ENCODE measurements at places on chromosomes 11 and 22.

- no peak for DNase-seq
Observed at GRCh38 chr11:28793282-28793738, 685.1 kb downstream of the METTL15 start.

DNA sequence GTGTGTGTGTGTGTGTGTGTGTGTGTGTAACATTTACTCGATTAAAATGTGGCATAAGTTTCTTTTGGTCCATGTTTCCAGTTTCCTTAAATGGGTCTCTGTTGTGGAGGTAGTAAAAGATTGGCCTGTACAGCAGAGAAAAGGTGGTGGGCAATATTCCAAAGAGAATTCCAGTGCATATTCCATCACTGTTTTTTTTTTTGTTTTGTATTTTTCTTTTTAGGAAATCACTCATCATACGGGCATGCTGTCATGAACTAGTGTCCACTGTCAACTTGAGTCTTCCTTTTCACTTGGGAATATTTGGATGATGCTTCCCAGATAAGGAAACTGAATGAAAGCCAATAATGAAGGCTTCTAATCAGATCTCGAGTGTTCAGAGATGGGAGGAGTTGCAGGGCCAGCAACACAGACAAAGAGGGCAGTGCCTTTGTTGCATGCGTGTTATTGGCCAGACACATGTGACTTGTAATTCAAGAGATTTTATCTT, 95.2 kb upstream of the PDGFD start:
- DNase-seq: no peak

DNA sequence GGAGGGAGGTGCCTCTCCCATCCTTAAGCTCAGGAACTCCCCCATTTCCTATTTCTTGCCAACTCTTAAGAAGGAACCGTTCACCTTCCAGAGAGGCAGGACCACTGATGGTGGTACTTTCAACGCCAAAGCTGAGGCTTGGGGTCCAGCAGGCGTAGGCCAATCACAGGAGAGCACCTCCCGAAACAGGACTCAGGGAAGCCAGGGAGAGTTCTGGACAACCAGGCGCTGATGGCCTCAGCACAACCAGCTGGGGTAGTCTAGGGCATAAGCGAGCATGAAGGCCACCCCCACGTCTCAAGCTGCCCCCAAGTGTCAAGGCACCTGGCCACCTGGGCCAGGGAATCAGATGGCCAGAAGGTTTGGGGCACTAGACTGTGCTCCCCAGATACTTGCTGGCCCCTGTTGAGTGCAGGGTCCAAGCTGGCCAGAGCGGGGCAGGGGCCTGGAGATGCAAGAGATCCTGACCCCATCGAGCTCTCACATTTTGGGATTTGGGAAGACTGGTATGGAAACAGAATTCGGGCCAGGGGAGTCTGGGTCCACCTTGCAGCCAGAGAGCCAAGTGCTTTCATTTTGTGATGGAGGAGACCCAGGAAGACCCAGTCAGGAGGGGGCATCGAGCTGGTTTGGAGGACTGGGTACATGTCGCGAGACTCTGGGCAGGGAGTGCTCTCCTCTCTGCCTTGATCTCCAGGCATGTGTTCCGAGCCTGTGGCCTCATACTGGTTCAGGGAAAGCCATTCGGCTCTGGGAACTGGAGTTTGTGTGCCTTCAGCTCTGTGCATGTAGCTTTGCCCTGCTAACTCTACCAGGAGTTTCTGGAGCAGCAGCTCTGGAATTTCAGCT, 926 bp downstream of the CD6 start:
- no peak for DNase-seq

- DNase-seq: no peak
Observed at GRCh38 chr11:109697140-109697843, 275.3 kb downstream of the C11orf87 start.

GRCh38 chr22:35315141-35315854, 15.6 kb downstream of the TOM1 start:
- no peak for DNase-seq

DNA sequence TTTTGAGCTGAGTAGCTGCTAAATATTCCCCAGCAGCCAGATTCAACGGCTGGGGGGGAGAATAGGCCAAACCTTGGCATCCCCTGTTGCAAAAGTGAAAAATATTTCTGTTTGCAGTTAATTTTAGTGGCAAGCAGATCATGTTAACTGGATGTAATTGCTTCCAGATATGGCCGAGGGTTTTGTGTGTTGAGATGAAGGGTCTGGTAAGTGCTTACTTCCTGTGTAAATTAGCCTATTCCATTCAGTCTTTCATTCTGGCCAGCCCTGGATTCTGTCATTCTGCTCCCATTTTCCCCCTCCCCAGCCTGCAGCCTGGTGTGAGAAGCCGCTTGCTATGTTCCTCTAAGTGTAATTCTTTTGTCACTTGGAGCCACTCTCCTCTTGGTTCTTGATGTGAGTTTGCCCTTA, 17.4 kb downstream of the ZBTB16 start:
- no peak for DNase-seq

GRCh38 chr11:101438126-101438525, 145.7 kb downstream of the TRPC6 start:
- DNase-seq: no peak

DNA sequence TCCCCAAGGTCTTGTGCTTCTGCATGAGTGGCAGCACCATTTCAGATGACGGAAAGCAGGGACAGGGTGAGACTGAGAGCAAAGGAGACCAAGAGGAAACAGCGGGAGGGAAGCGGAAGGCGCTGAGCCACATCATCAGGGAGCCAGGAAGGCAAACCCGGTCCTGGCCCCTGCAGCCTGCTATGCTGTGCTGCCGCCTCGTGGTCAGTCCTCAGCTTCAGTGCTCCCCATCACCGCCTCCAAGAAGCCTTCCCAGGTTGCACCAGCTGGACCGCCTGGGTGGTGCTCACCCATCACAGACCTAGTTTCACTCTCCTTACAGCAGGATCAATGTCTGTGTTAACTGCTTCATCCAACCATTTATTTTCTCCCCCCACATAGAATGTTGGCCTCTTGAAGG, 73.0 kb upstream of the PHF21B start:
- DNase-seq: no peak

GRCh38 chr11:10518123-10518522, 22.9 kb downstream of the RNF141 start:
- no peak for DNase-seq

- no peak for DNase-seq
Observed at GRCh38 chr11:126391970-126392632, 36.6 kb downstream of the ST3GAL4 start.

DNA sequence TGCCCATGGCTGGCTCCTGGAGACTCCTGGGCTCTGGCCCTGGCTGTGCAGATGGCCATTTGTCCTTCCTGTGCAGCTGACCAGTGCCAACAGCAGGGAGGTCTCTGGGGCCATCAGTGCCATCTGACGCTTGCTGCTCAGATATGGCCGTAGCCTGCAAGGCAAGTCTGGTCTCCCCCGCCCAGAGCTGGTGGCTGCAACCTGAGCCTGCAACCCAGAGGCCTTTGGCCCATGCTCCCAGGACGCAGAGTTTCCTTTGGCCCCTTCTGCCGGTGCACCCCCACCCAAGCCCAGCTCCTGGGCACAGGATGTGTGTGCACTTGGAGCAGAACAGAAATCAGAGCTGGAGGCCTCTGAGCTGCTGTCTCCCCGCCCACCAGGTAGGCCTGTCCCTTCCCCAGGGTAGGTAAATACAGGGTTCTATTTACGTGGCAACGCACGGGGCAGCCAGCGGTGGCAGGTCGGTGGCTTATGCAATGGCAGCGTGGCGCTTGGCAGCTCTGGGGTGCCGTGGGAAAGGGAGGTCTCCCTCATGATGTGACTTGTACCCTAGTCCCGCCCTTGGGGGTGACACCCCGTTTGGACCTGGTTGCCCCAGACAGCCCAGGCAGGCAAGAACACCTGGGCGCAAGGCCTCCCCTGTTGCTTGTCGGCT, 21.0 kb upstream of the MYEOV start:
- DNase-seq: no peak

DNA sequence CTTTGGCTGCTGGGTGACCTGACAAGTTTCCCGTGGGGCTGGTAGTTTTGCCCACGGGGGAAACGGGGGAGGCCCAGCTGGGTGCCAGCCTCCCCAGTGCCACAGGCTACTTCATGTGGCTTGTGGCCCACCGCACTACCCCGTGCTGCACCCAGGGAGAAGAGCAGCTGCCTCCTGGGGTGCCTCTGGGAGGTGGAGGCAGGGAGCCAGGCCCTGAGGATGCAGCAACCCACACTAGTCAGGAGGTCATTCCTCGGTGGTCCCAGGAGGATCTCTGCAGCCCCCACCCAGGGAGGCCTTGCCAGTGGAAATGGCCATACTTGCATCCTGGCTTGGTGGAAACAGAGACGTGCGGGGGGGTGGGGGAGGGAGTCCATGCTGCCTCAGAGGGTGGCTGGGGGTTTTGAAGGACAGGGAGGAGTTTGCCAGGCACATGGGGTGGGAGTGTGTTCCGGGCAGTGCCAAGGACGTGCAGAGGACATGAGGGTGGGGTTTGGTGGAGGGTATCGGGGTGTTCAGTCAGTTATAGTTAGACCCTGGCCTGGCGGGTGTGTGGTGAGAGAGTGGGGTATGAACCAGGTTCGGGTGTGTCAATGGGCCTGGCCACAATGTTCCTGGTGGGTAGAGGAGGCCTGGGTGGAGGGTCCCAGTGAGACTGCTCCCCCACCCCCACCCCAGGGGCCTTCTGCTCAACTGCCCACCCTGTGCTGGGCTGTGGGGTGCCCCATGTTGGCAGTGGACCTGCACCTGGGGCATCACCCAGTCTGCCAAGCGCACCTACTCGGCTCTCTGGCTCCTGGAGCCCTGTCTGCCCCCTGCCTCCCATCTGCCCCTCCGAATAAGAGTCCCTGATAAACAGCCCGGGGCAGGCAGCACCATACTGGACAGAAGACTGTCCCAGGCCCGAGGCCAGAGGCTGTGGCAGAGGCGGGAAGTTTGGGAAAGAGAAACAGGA, 3.8 kb downstream of the PIM3 start:
- no peak for DNase-seq

- no peak for DNase-seq
Observed at GRCh38 chr11:114197799-114198500, 98.2 kb upstream of the NNMT start.

- no peak for DNase-seq
Observed at GRCh38 chr11:69387409-69387885, 93.5 kb downstream of the MYEOV start.

DNA sequence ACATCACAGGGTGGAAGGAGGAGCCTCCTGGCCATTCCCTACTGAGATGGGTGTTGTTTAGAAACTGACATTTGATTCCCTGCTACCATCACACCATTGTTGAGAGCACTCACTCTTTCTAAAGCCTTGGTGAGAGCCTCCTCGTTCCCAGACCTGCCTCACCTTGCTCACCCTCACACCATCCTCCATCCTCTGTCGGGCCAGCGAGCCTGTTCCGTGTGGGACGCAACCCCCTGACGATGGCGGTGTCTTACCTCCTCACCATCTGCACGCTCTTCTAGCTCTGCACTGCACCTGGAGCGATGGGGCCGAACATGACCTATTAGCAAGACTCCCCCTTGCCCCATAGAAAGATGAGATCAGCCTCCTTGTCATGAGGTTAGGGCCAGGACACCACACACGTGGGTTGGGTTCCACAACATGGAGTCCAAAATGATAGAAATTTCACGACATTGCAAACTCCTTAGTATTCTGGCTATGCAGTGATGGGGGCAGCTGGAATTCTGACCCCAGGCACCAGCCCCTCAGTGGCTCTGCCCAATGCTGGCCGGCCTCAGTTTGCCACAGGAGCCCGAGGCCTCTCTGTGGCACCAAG, 1017.9 kb downstream of the TBC1D22A start:
- DNase-seq: no peak

GRCh38 chr22:38608992-38609750, 39.2 kb upstream of the DMC1 start:
- DNase-seq: no peak

DNA sequence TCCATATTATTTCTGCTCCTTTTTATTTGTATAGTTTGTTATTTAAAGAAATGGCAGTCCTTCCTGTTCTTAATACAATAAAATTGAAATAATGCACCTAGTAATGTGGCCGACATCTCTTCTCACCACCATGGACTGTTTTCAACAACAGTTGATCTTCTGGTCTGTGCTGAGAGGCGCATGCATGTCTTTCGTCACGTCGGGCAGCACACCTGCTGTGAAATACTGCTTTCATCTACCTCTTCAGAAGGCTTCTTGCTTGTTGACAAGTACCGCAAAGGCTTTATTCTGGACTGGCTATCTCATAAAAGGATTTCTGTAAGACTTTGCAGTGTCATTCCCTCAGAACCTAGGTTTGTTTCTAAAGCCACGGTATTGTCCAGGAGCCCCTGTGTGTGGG, 13.9 kb upstream of the MYO18B start:
- DNase-seq: no peak

- no peak for DNase-seq
Observed at GRCh38 chr11:91220476-91221202, 997.8 kb upstream of the CHORDC1 start.

DNA sequence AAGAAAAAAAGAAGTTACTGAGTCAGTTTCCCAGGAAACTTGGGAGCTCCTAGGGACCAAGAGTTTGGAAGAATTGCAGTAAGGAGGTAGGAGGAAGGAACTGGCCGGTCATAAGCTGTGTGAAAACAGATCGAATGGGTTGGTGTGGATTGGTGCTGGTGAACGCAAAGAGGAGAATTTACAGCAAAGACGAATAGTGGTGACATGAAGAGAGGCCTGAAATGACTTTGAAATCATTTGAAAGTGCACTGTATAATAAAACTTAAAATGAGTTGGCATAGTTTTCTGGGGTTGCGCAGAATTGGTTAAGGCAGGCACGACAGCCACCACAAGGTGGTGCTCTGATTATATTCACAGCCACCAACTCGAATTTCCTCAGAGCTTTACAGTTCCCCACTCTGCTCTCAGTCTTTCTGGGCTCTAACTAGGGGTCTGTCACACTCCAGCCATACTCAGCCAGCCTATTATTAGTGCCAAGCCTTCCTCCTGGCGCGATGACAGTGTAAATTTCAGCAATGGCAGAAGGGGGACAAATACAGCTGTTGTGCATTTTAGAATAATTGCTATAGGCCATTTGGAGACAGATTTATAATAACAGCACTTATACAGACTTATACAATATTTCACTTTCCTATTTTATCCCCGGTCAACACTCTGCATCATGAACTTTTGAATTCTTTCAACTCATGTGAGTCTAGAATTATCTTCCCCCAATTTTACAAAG, 8.3 kb upstream of the HTR3B start:
- no peak for DNase-seq

- DNase-seq: no peak
Observed at GRCh38 chr11:119236891-119237290, 30.8 kb downstream of the CBL start.

All from stimulated activated CD8-positive, alpha-beta memory T cell treated with anti-CD3 and anti-CD28 coated beads, Interleukin-4, amount 100 ng/mL, for 1 hour (primary cell).